ENCODE measurements at places on chromosomes 1 and 21. TPM values are rescaled to one million over a fixed set of nuclear protein-coding genes. Genes with fewer than 3 reads are reported as not detected.

RORC gene
- total RNA-seq = not detected

DNA sequence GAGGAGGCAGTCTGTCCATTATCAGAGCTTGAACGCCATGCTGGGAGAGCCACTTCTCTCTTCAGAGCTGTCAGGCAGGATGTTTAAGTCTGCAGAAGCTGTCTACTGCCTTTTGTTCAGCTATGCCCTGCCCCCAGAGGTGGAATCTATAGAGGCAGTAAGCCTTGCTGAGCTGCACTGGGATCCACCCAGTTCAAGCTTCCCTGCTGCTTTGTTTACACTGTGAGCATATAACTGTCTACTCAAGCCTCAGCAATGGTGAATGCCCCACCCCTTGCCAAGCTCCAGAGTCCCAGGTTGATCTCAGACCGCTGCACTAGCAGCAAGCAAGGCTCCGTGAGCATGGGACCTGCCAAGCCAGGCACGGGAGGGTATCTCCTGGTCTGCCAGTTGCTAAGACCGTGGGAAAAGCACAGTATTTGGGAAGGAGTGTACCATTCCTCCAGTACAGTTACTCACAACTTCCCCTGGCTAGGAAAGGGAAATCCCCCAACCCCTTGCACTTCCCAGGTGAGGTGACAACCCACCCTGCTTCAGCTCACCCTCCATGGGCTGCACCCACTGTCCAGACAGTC is 32.5 kb downstream of the RGS13 start:
- peak; percentile 54 for DNase-seq

GRCh38 chr1:938711-939489 is 15.2 kb downstream of the SAMD11 start:
- DNase-seq = peak; percentile 72

GRCh38 chr1:211680752-211681327 is 5.4 kb upstream of the NEK2 start:
- peak; percentile 85 for DNase-seq

MPL gene
- total RNA-seq = 0.09 TPM

RPTN gene
- not detected for total RNA-seq

GRCh38 chr1:14825396-14825795 is 226.9 kb downstream of the KAZN start:
- no peak for DNase-seq

GRCh38 chr21:36047139-36047538 is 13.2 kb downstream of the SETD4 start:
- DNase-seq = no peak

TMPRSS15 gene
- not detected for total RNA-seq

DNA sequence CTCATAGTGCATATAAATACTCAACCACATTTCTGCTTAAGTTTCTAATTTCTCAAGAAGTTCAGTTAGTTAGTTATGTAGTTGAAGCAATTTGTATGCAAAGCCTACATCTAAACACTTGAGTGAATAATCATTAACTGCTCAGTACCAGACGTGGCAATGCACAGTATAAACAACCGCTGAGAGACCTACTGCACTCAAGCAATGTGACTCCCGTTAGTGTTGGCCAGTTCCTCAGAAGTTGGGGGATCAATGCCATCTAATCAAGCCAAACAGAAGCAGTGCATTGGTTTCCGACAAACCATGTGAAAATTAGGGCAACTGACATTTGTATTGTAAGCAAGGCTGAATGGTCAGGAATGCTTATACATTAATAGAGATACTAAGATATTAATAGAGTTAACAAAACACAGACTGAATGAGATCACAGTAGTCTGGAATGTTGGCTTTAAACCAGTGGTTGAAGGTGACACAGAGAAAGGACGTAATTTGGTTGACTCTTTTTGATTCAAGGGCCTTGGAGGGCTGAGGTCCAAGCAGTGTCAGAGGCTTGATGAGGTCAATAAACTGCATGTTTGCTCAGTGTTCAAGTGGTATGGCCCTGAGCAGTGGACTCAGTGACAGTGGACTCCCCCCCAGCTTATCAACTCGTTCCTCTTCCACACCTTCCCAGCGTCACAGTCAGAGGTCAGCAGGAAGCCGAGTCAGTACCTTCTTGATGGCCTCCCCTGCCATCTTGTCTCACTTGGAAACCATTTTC is 255.5 kb downstream of the CTH start:
- DNase-seq = no peak

DNA sequence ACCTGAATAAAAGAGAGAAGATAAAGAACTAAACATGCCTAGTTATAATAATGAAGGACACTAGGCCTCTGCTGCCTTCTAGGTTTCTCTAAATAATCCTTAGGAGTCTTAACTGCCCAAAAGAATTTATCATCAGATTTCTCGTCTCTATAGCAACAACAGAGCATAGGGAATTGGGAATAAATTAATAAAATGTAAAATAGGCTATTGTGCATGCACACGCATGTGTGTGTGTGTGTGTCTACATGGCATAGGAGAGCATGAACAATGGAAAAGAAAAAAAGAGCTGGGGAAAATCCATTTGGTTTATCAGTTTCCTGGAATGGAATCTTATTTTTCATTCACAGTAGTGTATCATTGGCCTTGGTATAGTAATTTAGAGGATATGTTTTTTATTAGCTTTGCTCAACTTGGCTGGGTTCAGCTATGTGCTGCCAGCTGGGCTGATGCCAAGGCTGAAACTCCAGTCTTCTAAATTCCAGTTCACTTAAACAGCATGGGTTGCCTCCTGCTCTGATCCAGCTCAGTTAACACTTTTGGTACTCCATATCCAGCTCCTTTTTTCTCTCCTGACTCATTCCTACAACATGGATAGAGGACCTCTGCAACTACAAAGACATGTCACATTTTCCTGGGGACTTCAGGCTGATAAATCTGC is 80.6 kb upstream of the SLFNL1 start:
- no peak for DNase-seq

All from neural progenitor cell (in vitro differentiated cells).